ENCODE measurements at places on chromosomes 16 and 17.

DNA sequence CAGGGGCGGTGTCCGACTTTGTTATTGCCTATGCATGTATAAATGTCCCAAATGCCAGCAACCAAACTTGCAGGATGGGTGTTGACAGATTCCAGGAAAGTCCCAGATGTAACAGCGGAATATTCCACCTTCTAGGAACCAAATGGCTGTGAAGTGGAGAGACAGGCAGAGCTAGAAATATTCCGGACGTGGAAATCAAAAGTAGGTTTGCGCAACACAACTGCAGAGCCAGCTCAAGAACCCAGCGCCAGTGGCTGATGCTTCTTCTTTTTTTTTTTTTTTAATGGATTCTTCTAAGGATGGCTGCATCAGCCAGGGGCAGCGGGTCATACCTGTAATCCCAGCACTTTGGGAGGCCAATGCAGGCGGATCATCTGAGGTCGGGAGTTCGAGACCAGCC lies 601.7 kb downstream of the MAF start:
- DNase-seq, result no peak

GRCh38 chr17:78488867-78489634 lies 88.1 kb downstream of the DNAH17 start:
- no peak for DNase-seq

DNA sequence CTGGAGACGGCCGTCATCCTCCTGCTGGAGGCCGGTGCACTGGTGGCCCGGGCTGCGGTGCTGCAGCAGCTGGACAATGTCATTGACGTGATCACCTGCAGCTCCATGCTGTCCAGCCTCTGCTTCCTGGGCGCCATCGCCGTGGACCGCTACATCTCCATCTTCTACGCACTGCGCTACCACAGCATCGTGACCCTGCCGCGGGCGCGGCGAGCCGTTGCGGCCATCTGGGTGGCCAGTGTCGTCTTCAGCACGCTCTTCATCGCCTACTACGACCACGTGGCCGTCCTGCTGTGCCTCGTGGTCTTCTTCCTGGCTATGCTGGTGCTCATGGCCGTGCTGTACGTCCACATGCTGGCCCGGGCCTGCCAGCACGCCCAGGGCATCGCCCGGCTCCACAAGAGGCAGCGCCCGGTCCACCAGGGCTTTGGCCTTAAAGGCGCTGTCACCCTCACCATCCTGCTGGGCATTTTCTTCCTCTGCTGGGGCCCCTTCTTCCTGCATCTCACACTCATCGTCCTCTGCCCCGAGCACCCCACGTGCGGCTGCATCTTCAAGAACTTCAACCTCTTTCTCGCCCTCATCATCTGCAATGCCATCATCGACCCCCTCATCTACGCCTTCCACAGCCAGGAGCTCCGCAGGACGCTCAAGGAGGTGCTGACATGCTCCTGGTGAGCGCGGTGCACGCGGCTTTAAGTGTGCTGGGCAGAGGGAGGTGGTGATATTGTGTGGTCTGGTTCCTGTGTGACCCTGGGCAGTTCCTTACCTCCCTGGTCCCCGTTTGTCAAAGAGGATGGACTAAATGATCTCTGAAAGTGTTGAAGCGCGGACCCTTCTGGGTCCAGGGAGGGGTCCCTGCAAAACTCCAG lies 1.1 kb downstream of the MC1R start:
- no peak for DNase-seq

DNA sequence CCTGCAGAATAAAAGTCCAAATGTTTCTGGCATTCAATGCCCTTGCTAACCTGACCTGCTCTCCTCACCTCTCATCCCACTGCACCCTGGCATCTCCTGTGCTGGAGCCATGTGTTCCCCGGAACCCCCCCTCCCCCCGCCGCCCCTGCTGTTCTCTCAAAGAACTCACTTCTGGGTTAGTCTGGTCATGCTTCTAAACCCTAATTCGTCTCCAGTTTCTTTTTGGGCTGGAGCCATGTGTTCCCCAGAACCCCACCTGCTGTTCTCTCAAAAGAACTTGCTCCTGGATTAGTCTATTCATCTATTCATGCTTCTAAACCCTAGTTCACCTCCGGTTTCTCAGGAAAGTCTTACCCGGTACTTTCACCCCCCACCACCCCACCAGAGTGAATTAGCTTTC lies 808 bp upstream of the ALOX15 start:
- DNase-seq, result no peak

DNA sequence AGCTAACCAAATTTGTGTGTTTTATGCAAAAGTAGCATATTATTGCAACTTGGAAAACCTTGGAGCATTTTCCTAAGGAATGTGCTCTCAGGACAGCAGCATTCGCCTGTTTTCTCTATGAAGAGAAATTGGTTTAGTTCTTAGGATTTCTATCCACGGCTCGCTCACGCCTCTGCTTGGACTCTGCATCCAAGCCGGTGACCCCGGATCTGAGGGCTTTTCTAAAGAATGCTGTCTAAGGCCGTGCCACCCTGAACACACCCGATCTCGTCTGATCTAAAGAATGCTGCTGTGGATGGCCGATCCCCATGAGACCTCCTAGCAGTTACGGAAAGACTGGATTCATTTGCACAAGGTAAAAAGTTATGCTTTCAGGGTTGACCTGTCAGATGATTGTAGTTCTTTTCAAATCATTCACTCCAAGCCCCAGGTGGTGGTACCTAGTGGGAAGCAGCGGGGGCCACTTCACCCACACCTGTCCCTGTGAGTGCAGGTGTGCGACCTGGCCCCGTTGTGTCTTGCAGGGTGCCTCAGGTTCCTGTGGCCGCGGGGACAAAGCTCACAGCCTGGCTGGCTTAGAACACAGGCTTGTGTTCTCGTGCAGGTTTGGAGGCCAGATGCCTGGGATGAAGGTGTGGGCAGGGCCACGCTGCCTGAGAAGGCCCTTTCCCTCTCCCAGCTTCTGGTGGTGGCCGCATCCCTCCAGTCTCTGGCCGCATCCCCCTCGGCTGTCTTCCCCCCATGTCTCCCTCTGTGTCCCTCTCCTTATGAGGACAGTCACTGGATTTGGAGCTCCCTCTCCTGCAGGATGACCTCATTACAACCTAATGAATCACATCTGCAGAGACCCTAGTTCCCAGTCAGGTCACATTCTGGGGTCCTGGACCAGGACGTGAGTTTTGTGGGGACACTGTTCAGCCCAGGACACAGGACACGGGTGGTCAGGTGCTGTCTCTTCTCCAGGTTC lies 71.1 kb downstream of the BANP start:
- DNase-seq, result no peak

- no peak for DNase-seq
These were observed 47.8 kb upstream of the HAS3 start for GRCh38 chr16:69057400-69058378.
